ENCODE measurements at places on chromosomes 6 and 20.

- DNase-seq = no peak
These were observed 122.1 kb downstream of the LRRC1 start for GRCh38 chr6:53916804-53917463.

- no peak for DNase-seq
These were observed 3.3 kb downstream of the KCNK5 start for GRCh38 chr6:39225946-39226437.

DNA sequence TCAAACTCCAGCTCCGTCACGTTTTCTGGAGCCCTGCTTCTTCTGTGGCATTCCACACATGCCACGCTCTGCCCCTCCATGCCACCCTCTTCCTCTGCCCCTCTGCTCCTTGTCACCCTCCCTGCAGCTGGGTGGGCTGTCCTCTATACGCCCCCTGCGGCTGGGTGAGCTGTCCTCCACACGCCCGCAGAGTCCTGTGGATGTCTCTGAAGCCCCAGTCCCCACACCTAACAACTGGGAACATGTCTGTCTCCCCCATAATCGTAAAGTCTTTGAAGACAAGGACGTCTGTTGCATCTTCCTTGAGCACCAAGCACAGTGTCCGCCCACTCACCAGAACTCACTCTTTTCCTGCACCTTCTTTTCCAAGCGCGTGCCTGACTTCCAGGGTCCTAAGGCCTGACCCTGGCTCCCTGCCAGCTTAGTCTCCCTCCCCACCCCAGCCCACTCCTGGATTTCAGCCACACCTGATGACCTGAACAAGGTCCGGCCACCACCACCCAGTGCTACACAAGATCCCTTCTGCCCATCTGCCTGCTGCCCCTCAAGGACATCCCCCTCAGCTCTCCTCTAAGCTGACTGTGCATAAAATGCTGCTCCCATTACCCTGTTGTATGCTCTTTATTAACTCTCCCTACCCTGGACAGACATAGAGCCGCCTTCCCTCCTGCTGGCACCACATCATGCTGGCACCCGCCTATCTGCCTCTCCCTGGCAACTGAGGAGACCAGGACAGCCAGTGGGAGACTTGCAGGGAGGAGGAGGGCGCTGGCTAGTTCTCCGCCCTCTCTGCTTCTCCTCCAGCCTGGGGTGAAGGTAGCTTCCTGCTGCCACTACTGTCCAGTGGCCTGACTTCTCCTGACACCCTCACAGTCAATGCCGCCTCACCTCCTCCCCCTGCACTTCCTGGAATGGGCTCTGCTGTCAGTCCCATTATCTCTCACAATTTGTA is 10.7 kb upstream of the PRR18 start:
- DNase-seq = no peak

DNA sequence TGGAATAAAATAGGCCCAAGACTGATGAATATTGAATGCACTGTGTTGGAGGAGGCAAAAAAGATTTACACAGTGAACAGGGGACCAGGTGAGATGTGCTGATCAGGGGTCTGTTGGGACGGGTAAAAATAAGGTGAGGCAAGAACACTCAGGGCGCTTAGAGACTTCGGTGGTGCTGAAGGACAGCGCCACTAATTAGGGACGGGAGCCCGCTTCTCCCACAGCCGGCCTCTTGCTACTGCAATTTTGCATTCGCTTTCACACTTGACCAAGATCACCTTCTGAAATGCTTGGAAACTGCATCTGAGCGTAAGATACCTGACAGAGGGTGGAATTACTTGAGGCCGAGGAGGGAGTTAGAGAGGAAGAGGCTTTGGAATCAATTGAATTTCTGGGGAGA is 7.3 kb downstream of the TFAP2D start:
- peak; percentile 31 for DNase-seq

DNA sequence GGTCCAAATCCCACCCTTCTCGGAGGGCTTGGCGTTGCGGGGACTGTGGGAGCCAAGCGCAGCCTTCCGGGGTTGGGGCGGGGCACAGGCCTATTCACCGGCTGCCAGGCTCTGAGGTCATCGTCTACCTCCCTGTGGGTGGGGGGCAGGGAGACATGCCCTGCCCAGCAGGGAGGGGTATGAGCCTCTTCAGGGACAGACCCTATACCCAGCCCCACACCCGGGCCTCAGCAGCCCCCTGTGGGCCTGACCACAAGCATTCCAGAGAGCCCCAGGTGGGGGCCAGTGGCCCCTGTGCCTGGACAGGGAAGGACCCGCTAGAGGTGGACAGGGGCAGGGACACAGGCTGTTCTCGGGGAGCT is 11.6 kb downstream of the LAMA5 start:
- peak; percentile 52 for DNase-seq

- no peak for DNase-seq
These were observed 12.4 kb upstream of the HMGN3 start for GRCh38 chr6:79246891-79247290.

DNA sequence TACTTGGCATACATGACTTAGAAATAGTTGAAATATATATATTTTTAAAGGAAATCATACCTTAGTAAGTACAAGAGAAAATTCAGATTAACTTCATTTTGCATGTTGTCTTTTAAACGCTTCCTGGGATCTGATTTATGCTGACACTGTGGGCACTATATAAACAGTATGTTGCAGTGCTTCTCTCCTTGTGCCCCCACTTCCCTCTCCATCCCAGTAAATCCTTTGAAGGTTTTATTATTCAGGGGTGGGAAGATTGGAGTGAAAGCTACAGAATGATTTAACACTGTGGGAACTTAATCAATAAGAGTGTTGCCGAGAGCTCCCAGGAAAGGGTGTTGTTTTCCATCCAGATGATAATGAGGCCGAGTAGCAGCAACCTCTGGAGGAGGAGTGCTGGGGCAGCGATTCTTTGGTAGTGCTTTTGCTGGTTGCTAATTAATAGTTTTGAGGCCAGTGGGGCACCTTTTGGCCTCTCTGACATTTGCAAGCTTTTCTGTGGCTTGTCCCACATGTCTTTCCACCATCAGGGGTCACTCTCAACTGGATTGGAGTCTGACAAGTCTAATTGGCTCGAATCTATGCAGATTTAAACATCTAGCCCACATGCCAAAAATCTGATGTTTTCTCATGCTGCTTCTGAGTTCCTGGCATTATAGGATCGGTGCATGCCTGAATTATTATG is 183.0 kb upstream of the MMS22L start:
- no peak for DNase-seq

DNA sequence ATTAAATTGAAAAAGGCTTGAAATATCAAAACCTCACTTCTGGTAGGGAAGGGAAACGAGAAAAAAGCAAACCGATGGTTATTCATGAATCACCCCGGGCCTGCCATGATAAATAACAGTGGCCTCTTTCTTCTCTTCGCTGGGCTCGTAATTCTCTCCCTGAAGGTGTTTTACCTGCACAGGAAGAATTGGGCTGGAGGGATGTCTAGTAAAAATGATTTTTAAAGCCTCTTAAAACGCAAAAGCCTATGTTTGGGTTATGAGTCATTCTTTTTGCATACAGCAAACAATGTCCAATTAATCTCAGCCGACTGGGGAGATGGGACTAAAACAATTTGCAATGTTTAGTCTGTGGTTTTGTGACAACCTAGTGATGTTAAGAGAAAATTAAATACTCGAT is 16.8 kb downstream of the LINC00237 start:
- DNase-seq = no peak

All from MCF 10A (cell line).